ENCODE measurements at places on chromosomes 2 and 18.

GRCh38 chr2:27211943-27212625 is at the start of the genes ATRAID and SLC5A6:
Gene ATRAID (plus strand): TSS chr2:27212041. CDS start chr2:27212369, 328 bp downstream.
Gene SLC5A6 (minus strand): TSS chr2:27212268. CDS start chr2:27207650, 4,618 bp downstream.
- DNase-seq, result peak; percentile 81

GRCh38 chr2:156334496-156335478 is 2.3 kb upstream of the NR4A2 start:
- peak; percentile 57 for DNase-seq

DNA sequence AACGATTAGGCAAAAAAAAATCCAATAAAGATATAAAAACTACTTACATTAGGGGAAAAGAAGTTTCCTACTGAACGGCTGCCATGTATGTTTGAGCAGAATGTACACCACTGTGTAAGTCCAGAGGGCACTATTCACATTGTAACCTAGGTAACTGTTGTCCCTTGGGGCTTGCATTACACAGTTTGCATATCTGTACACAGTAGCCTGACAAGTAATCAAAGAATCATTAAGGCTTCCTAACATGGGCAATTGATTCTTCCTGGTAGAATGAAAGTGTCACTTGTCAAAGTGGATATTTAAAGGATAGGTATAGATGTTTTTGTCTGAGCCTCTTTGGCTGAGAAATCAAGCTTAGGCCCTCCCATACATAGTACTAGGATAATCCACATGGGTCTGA is 39.1 kb downstream of the PLEK start:
- no peak for DNase-seq

DNA sequence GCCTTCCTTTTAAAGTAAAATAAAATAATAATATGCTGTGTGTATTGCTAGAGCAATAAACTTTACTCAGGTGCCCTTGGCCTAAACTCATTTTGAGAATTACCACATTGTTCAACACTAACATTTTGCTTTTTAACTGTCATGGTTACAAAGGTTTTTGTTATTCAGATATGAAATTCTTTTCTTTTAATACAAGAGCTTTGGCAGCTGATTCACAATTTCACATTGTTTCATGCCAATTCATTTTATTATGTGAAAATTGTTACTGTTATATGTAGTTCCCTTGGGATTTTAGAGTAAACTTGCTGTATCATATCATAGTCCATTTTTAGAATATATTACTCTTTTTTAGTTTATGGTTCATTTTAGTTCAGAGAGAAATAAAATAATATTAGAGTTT is 65.8 kb upstream of the ZNF804A start:
- DNase-seq, result no peak

GRCh38 chr18:51660188-51660715 is 462.8 kb upstream of the MEX3C start:
- DNase-seq, result no peak

DNA sequence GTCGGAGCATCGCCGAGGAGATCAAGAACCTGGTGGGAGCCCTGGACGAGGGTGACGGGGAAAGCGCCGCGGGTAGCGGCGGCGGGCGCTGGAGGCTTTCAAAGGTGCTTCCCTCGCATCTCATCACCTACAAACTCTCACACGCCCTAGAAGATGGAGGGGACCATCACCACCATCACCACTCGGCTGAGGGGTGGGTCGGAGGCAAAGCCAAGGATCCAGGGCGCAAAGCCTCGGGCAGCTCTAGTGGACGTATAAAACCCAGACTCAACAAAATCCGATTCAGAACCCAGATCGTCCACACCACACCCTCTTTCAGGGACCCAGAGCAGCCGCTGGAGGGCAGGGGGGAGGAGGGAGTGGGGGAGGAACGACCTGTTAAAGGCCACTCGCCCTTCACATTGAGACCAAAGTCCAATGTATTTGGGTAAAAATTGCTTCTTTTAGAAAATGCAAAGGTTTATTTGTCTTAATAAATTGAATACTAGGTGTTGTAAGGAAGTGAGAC is 1.5 kb downstream of the SOWAHC start:
- DNase-seq, result no peak

DNA sequence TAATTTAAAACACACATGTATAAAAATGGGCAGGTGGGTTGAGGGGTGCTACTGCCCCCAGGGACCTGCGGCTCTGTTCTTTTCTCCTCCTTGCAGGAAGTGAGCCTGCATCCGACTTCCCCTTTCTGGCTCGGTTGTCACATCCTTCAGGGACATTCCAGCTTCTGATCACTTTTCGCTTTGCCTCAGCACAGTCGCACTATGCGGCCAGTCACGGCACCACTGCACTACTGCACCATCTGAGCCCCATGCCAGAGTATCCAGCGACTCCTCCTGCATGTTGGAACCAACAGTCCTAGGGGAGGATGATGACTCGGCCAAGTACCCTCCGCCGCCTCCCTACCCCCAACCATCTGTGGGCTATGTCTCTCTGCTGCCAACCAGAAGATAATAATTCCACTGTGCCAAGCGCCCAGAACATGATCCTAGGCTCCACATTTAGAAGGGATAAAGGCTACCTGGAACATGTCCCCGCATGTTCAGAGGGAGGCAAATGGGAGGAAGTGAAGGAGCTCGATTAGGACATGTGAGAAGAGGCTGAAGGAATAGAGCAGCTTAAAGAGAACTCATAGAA is 17.6 kb downstream of the CDC42EP3 start:
- no peak for DNase-seq

DNA sequence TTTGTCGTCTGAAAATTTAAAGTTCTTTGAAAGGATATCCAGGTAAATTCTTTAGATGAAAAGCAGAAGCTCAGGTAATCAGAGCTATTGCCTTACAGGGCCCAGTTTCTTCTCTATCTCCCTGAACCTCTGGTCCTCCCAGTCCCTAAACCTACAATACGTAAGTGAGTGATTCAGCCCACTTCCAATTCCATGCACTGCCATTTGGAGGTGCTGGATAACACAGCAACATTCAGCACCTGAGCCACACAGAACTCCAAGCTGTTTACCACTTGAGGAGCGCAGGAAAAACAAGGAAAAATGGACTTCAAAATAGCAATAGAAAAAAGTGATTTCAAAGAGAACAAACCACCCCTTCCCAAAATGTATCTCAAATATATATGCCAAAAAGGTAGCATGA is 105.0 kb upstream of the DNAJC10 start:
- no peak for DNase-seq

- peak; percentile 49 for DNase-seq
Observed at GRCh38 chr2:59184276-59185020, 943.3 kb upstream of the FANCL start.

GRCh38 chr2:67955748-67956603 is 106.8 kb downstream of the C1D start:
- DNase-seq, result no peak

- no peak for DNase-seq
Observed at GRCh38 chr2:62040926-62041325, 135.5 kb downstream of the COMMD1 start.

DNA sequence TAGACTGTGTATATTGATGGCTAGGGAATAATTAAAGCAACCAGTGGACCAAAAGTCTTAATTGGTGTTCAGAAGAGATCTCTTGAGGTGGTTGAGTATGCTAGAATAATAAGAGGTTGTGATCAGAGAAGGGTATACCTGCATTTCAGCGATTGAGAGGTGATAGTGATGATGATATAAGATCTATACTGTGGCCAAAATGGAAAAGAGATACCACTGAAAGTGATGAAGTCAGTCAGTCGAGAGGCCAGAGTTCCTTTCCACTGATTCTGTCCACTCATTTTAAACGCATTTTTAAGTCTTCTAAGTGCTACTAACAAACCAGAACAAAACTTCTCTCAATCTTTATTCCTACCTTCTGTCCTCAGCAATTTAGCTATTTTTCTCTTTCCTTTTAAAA is 32.9 kb downstream of the ACTR3 start:
- DNase-seq, result no peak

- no peak for DNase-seq
Observed at GRCh38 chr2:10534514-10535250, 86.6 kb upstream of the ODC1 start.

- DNase-seq, result no peak
Observed at GRCh38 chr2:182767578-182767977, 51.5 kb downstream of the DNAJC10 start.

DNA sequence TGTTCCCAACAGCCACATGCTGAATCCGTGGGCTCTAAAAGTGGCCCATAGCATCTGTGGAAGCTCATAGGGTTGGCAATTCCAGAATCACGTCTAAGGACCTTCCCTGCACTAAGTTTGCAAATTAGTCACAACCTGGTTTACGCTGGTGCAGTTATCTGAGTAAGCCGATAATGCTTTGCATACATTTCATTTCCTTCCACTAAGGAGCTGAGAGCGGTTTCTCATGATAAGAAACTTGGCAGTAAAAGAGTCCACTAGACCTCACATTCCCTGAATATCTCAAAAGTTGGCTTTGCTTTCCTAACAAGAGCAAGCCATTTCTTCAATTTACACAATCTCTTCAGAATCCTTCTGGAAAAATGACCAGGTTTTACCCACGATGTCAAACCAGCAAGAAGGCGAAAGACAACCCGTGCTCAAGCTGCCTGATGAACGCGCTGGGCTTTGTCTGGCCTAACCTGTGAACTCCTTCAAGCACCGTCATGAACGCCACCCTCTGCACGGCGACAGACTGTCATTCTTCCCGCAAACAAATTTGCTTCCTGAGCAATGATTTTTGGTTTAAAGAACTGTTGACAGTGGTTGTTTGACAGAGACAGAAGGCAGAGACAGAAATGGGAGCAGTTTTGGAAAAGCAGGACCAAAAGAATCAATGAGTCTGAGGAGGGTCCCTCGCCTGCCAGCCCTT is 73.0 kb upstream of the COPS8 start:
- DNase-seq, result no peak

DNA sequence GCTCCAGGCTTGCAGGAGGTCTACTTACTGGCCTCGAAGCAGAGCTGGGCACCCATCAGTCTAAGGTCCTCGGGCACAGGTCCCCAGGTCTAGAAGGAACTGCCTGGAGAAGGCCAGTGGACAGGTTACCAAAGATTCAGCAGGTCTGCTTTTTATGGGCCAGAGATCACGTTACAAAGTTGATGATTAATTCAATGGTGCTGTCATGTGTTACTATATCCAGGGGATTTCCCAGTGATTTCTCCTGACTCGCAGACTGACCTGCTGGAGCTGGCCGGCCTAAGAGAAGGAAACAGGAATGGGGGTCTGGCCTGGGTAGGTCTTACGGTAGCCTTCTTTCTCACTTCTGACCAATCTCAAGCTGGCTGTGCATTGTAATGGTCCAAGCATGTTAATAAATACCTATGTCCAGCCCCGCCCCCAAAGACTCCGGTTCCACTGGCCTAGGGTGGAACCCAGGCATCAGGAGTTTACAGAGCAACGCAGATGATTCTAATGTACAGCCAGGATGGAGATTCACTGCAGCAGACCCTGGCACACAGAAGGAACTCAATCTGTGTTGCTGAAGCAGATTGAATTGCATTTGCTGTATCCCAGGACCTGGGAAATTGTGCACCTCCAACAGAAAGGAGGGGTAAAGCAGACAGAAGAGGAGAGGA is at the start of gene NEURL3:
NEURL3 (minus strand) TSS at position 127 of the 659 bp plus-strand sequence; CDS start at position 56, 71 bp downstream.
- DNase-seq, result peak; percentile 91

GRCh38 chr18:63487676-63488075 is 10.9 kb downstream of the SERPINB5 start:
- DNase-seq, result no peak

- DNase-seq, result no peak
Observed at GRCh38 chr18:13551305-13551603, 175.1 kb downstream of the FAM210A start.

DNA sequence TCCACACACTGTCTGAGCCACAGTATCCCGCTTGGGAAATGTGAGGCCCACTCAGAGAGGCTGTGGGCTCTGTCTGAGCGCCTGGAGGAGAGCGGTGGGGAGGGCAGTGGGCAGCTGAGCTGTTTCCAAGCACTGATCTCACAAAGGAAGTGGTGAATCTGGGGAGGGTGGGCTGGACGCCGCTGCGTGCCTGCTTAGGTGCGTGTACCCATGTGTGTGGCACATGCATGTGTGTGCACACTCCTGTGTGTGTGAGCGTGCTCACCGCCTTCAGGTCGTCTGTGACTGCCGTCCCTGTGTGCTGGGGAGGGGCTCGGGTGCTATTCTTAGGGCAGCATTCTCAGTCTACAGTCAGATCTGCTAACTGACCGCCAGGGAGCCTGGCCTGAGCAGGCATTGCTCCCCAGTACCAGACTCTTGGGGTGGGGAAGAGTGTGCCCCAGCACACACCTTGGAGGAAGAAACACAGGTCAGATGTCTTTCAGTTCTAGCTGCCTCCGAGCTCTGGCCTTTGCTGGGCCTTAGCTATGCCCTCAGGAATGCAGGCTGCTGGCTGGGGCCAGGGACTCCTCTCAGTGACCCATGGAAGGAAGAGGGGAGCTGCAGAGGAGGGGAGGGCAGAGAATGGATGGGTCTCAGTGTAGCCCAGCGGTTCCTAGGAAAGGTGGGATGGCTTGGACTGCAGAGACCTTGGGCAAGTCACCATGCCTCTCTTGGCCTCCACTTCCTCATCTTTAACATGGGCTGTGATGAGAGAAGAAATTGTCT is 31.4 kb downstream of the KCNIP3 start:
- DNase-seq, result peak; percentile 27

DNA sequence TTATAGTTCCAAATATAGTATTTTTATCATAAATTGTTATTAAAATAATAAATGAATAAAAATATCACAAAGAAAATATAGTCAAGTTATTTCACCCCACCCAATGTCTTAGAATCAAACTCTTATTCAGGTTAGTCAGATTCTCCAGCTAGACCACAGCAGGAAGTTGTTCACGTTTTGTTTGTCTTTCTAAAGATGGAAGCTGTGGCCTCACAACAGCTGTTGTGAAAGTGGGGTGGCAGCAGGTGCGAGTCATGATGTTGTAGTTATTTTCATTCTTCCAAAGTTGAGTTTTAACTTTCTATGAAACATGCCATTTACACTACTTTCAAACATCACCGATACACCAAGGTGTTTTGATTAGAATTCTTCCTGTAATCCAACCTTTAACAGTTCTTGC is 272.9 kb downstream of the SLC8A1 start:
- DNase-seq, result no peak

GRCh38 chr2:205946226-205946625 is 139.7 kb downstream of the INO80D start:
- DNase-seq, result no peak

DNA sequence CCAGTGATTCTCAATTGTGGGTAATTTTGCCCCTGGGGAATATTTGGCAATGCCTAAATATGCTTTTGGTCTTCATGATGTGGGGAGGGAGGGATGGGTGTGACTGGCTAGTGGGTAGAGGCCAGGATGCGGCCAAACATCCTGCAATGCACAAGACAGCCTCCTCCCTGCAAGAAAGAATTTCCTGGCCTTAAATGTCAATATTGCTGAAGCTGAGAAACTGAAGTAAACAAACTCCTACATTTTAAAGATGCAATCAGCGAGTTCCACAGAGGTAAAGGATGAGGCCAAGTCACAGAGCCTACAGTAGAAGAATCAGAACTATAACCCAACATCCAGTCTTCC is 272.9 kb upstream of the EPHA4 start:
- DNase-seq, result no peak

DNA sequence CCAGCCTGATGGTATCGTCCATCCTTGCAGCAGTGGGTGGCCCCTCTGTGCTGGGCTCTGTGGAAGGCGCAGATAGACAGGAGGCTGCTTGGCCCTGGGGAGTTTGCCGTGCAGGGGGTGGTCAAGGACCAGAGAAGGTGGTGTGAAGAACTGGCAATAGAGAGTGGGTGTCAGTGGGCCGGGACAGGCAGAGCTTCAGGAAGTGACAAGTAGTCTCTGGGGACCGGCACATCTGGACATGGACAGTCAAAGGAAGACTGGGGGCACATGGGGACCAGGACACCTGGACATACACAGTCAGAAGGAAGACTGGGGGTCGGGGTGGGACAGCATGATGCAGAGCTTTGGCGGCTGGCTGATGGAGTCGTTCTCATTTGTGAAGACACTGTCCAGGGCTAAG is 335.9 kb downstream of the AGAP1 start:
- no peak for DNase-seq

- no peak for DNase-seq
Observed at GRCh38 chr18:36576339-36576738, 252.5 kb downstream of the TPGS2 start.
